ENCODE measurements at places on chromosomes 7 and 10. TPM values are rescaled to one million over a fixed set of nuclear protein-coding genes. Genes with fewer than 3 reads are reported as not detected.
A peak's percentile ranks its signal among the peaks of the same experiment; 100 is the strongest.

DNA sequence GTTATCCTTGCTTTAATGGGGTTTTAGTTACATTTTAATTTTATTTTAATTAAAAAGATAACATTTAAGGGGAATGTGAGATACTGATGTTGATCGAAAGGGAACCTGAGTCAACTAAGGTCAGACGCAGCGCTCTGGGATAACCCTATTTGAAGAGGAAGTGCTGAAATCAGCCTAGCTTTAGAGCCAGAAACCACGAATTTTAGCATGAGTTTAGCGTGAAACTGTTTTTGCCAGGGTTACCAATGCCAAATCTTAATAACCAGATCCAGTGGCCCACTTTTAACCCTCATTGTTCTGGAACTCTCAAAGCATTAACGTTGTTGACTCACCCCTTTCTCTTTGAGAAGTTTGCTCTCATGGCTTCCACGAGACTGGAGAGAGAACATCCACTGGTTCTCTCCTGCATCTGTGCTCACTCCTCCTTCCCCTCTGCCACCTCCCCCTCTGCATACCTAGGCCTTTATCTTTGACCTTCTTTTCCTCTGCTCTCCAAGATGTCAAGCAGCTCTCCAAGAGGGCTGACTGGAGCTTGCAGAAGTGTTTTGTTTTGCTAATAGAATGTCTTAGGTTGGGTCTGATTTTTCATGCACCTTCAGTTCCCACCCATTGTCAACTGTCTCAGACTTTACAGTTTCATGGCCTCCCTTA is 198.3 kb upstream of the CELF2 start:
- no peaks in the 10 kb centered on the region for H3K27me3 ChIP-seq
- no peaks in the 10 kb centered on the region for H3K36me3 ChIP-seq
- H3K4me3 ChIP-seq, result no peak overlapping the region
- no peak for DNase-seq

DNA sequence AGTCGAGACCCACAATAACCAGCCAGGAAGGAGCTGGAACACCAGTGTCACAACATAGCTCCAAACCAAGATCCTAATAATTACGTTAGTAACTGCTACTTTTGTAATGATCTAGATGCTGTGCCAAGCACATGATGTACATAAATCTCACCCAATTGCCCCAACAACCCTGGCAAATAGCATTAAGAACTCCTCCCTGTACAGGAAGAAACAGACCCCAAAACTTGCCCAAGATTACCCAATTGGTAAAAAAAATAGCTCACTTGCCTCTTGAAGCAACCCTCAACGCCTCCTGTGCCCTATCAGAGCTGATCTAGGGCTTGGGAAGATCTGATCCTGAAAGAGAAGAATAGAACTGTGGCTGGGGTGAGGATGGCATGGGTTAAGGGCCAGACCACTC is 628.7 kb upstream of the AUTS2 start:
- H3K4me3 ChIP-seq, result no peak overlapping the region
- no peaks in the 10 kb centered on the region for H3K27me3 ChIP-seq
- DNase-seq, result no peak
- no peak overlapping the region for H3K27ac ChIP-seq

DNA sequence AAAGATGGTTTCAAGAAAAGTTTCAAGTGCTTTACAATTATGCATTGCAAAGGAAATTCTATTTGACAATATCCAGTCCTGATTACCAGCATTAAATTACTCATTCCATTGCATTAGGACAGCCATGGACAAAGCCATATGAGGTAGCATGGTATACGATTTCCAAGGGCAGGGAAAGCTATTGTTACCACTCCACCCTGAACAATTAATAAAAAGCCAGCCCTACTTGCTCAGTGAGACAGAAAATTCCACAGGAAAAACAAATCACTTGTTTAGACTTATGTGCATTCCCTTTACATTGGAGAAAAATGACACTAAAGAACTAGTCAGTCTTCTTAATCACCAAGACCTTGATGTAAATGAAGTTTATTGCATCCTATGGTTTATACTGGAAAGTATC is 5.6 kb downstream of the CD36 start:
- H3K4me1 ChIP-seq, result no peaks in the 10 kb centered on the region
- no peak for DNase-seq
- no peak overlapping the region for H3K27ac ChIP-seq
- H3K27me3 ChIP-seq, result no peaks in the 10 kb centered on the region
- no peaks in the 10 kb centered on the region for H3K36me3 ChIP-seq
- H3K4me3 ChIP-seq, result no peak overlapping the region

DNA sequence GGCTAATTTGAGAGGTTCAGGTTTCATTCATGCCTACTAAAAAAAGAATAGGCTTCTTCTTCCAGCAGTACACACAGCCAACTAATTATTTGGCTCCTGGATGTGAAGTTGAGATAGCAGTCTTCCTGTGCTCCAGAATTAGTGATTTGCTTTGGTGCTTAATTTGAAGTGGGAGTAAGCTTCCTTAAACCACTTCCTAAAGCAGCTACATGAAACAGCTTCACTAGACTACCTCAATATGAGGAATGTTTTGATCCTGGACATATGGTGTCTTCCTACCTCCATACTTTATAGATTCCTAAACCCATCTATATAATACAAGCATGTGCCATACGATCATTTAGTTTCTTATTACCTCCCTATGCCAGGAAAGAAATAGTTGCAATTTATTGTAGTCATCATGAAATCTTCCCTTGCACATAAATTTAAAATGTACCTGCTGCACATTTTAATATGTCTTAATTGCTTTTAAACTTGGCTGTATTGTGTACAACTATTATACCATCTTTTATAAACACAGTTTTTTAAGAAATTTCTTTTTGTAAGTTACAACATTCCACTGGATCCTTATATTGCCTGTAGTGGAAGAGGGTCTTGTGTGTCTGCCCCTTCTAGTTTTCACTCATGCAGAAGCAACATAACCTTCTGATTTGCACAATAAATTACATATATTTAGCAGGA is 8.6 kb downstream of the VIM start:
- peaks cover 67% of the 10 kb centered on the region for H3K36me3 ChIP-seq
- DNase-seq, result no peak
- no peak overlapping the region for H3K4me3 ChIP-seq
- H3K27ac ChIP-seq, result no peak overlapping the region
- H3K4me1 ChIP-seq, result peaks cover 6% of the 10 kb centered on the region

- H3K4me1 ChIP-seq, result no peaks in the 10 kb centered on the region
- no peaks in the 10 kb centered on the region for H3K36me3 ChIP-seq
- H3K27ac ChIP-seq, result no peak overlapping the region
- no peak overlapping the region for H3K4me3 ChIP-seq
- H3K27me3 ChIP-seq, result no peaks in the 10 kb centered on the region
- DNase-seq, result no peak
These were observed 194.3 kb downstream of the SORCS3 start for GRCh38 chr10:104835422-104835821.

GRCh38 chr10:79137826-79138225 is 69.1 kb downstream of the ZMIZ1 start:
- peaks cover 62% of the 10 kb centered on the region for H3K4me1 ChIP-seq
- no peaks in the 10 kb centered on the region for H3K27me3 ChIP-seq
- peaks cover 2% of the 10 kb centered on the region for H3K36me3 ChIP-seq
- peak overlapping the region; percentile 19 for H3K4me3 ChIP-seq
- DNase-seq, result peak; percentile 56
- H3K27ac ChIP-seq, result peak overlapping the region; percentile 52

GRCh38 chr7:87317691-87318245 is 27.7 kb upstream of the CROT start:
- H3K27me3 ChIP-seq, result no peaks in the 10 kb centered on the region
- no peaks in the 10 kb centered on the region for H3K36me3 ChIP-seq
- H3K4me1 ChIP-seq, result peaks cover 12% of the 10 kb centered on the region
- no peak overlapping the region for H3K4me3 ChIP-seq
- no peak overlapping the region for H3K27ac ChIP-seq
- no peak for DNase-seq

- no peaks in the 10 kb centered on the region for H3K36me3 ChIP-seq
- H3K27ac ChIP-seq, result no peak overlapping the region
- H3K4me3 ChIP-seq, result no peak overlapping the region
- no peak for DNase-seq
These were observed 39.4 kb upstream of the ZNF488 start for GRCh38 chr10:47423476-47423875.

DNA sequence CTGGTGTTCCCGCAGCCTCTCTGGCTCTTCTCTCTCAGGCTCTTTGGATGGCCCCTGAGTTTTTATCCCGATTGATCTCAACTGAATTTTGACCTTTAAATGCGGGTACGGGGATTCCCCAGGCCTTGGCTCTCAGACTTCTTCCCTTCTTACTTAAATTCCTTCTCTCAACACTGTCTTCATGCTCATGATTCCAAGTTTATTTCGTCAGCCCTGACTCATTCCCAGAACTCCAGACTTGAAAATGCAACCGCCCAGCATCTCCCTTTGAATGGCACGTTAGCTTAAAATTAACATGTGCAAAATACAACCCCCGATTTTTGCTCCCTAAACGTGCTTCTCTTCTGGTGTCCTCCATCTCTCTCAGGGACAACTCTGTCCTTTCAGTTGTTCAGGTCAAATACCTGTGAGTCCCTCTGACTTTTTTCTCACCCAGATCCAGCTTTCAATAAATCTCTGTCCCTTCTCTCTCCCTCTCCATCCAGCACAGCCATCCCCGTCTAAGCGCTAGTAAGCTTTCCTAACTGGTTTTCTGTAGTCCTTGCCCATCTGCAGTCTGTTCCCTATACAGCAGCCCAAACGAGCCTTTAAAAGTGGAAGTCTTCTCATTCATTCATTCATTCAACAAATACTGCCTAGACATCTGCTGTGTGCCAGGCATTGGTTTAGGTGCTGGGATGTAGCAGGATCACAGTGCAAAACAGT is 7.1 kb downstream of the HECW1 start:
- H3K27me3 ChIP-seq, result peaks cover 14% of the 10 kb centered on the region
- DNase-seq, result no peak
- H3K36me3 ChIP-seq, result no peaks in the 10 kb centered on the region

- H3K36me3 ChIP-seq, result no peaks in the 10 kb centered on the region
- H3K27ac ChIP-seq, result no peak overlapping the region
These were observed 92.0 kb upstream of the LRRTM3 start for GRCh38 chr10:66833861-66834260.

- no peak for DNase-seq
- H3K4me3 ChIP-seq, result no peak overlapping the region
- no peaks in the 10 kb centered on the region for H3K36me3 ChIP-seq
- peaks cover 4% of the 10 kb centered on the region for H3K4me1 ChIP-seq
- H3K27ac ChIP-seq, result peak overlapping the region; percentile 21
These were observed 84.5 kb downstream of the RTKN2 start for GRCh38 chr10:62183857-62184795.

GRCh38 chr10:87913156-87913921 is 49.9 kb downstream of the PTEN start:
- H3K4me3 ChIP-seq, result no peak overlapping the region
- DNase-seq, result no peak
- H3K36me3 ChIP-seq, result peaks cover 17% of the 10 kb centered on the region
- H3K4me1 ChIP-seq, result peaks cover 12% of the 10 kb centered on the region

DNA sequence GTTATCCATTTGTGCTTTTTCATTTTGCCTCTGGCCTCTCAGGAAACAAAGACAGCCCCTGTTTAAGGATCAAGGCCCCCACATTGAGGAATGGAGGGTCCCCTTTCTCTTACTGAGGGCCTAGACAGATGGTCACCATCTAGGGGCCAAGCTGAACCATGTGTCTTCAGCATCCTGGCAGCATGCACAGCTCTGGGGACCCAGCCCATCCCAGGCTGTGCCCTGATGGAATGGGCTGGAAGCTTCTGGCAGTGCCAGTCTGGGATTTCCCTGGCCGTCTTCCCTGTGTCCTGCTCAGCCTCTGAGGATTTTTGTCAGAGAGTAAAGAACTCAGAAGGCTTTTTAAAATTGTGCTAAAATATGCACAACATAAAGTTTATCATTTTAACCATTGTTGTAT is 116.8 kb downstream of the ITIH5 start:
- no peak for DNase-seq
- H3K4me3 ChIP-seq, result no peak overlapping the region
- no peak overlapping the region for H3K27ac ChIP-seq

DNA sequence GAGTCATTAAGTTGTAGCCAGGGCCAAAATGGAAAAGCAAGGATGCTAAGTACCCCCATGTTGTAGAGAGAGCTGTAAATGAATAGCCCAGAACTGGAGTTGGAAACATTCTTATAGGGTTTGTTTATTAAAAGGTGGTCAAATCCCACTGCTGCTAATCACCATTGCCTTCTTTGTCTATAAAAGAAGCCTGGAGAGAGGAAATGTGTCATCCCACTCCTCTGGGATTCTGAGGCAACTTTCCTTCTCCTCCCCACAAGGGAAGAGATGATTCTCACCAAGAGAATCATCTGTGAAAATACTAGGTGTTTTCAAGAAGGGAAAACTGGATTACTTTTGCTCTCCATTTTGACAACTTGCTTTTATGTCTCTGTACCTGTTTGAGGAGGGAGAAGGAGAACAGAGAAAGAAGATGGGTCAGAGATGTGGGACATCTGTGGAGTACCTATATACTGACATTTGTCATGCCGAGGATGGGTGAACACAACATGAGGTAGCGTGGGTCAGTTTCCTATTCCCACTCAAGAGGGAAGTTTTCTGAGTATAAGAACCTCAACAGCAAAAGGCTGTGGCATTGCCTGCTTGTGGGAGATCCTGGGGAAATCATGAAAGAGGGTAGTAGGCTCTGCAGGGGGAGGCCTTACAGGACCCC is 262.2 kb downstream of the KIF20B start:
- H3K4me3 ChIP-seq, result no peak overlapping the region
- no peaks in the 10 kb centered on the region for H3K4me1 ChIP-seq
- H3K27me3 ChIP-seq, result no peaks in the 10 kb centered on the region
- H3K36me3 ChIP-seq, result no peaks in the 10 kb centered on the region
- no peak for DNase-seq

GRCh38 chr10:62689712-62690111 is 114.8 kb upstream of the ADO start:
- no peaks in the 10 kb centered on the region for H3K36me3 ChIP-seq
- H3K27ac ChIP-seq, result peak overlapping the region; percentile 58
- H3K4me1 ChIP-seq, result peaks cover 39% of the 10 kb centered on the region
- H3K27me3 ChIP-seq, result no peaks in the 10 kb centered on the region

GRCh38 chr7:158811894-158812293 is 17.4 kb downstream of the ESYT2 start:
- peaks cover 16% of the 10 kb centered on the region for H3K36me3 ChIP-seq
- no peak overlapping the region for H3K4me3 ChIP-seq
- H3K27ac ChIP-seq, result peak overlapping the region; percentile 22

LIPA gene
- 43.3 TPM for total RNA-seq

GJC3 gene
- not detected for total RNA-seq

SYCE1 gene
- not detected for total RNA-seq

NANOS1 gene
- total RNA-seq, result 0.09 TPM
